ENCODE measurements at places on chromosomes 1 and 21.

DNA sequence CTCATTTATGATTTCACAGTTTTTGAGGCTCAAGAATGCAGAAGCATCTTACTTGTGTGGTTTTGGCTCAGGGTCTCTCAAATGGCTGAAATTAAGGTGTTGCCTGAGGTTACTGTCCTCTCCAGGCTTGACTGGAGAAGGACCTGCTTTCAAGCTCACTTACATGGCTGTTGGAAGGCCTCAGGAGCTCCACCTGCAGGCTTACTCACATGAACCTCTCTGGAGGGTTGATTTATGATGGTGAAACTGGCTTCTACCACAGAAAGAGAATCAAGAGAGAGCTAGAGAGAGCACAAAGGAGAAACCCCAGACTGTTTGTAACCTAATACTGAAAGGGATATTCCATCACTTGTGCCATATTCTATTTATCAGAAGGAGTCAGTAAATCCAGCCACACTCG lies 6.2 kb upstream of the KCNK2 start:
- DNase-seq = no peak

GRCh38 chr21:15003463-15004135 lies 61.2 kb downstream of the NRIP1 start:
- DNase-seq = no peak

DNA sequence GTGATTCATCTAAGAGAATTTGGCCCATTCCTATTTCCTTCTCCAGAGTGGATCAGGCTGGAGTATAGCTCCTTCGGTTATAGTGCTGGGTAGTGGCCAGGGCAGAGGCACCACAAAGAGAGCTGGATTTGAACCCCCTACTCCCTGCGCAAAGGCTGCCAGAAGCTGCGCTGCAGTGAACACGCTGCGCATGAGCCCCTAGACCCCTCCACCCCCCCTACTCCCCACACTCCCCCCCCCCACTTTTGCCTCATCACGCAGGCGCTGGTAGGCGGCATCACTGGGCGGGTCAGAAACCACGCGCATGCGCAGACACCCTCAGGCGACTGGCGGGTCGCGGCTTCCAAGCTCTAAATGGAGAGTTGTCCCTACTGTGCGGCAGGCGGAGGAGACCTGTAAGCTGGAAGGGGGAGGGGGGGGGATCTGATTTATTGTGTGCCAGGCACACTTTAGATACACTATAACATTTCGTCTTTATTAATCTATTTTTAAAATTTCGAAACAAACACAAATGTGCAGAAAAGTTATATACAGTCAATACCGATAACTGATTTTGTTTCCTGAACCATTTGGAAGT lies 38.7 kb upstream of the HMGN1 start:
- peak; percentile 87 for DNase-seq

DNA sequence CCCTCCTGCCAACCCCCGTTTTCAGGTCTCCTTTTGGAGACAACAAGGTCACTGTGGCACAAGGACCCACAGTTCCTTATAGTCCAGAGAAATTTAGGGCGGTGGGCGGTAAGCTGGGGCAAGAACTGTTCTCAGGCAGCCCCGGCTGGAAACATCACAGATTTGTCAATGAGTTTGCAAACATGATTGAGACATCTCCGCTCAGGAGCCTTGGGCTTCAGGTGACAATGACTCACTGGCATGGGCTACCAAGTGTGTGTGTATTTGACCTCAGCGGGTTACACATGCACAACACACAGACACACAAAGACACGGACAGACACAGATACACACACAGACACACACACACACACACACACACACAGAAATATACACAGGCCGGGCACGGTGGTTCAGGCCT lies 58.2 kb upstream of the ABCG1 start:
- DNase-seq = no peak

GRCh38 chr1:231931846-231932454 lies 305.4 kb downstream of the DISC1 start:
- DNase-seq = no peak

- DNase-seq = no peak
These were observed 38.9 kb downstream of the ALG14 start for GRCh38 chr1:95033843-95034242.
